Stimulated activated CD4-positive, alpha-beta T cell treated with anti-CD3 and anti-CD28 coated beads, TNF-alpha, amount 100 ng/mL, for 24 hours (primary cell): ENCODE measurements at places on chromosomes 7 and 10.

DNA sequence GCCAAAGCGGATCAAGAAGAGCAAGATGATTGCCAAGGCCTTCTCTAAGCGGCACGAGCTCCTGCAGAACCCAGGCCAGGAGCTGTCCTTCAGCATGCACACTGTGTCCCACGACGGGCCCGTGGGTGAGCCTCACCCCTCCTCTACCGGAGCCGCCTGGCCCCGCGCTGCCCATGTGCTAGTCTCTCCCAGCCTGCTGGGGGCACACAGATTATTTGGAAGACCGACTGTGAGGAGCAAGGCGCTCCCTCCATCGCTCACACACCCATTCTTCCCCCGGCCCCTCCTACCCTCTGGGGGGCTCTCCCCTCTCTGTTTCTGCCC, 13.9 kb upstream of the AHCYL2 start:
- no peak for DNase-seq

GRCh38 chr10:106563384-106563783, 601.1 kb downstream of the SORCS1 start:
- DNase-seq = no peak

GRCh38 chr7:20395104-20395503, 64.4 kb downstream of the ITGB8 start:
- DNase-seq = no peak

DNA sequence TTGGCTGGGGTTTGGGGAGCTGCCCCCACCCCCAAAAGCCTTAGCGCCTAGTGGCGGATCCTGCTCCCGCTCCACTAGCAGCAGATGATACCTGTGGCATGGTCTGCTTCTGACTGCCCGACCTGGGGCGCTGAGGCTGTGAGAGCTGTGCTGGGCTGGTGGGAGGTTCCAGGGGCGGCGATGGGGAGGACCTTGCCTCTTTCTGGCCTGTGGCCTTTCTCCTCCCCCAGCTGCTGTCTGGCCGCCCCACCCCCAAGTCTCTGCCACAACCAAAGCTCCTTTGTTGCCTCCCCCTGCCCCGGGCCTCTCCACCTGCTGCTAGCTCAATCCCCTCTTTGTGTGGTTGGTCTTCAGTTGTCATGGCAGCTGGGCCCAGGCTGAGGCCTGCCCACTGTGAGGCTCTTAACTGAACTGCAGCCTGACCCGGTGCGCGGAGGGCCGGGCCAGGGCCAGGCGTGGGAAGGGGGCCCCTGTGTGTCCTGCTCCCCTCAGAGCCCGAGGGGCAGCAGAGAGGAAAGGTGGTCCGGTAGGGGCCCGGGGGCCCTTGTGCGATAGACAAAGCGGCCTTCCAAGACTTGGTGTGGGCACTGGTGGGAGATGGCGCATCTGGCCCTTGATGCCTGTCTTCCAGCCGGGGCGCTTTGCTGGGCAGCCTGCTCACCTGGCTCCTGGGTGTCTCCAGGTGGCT, 4.7 kb downstream of the ZNF775 start:
- no peak for DNase-seq

GRCh38 chr10:28304032-28304571, 1.2 kb upstream of the MPP7 start:
- DNase-seq = no peak

- no peak for DNase-seq
Observed at GRCh38 chr7:30849565-30849964, 62.1 kb upstream of the AQP1 start.
